ENCODE measurements at places on chromosomes 13 and 19. TPM values are rescaled to one million over a fixed set of nuclear protein-coding genes. Genes with fewer than 3 reads are reported as not detected.
A peak's percentile ranks its signal among the peaks of the same experiment; 100 is the strongest.

PINLYP gene
- total RNA-seq, result 4.6 TPM

PABPC3 gene
- total RNA-seq, result 0.15 TPM

DNA sequence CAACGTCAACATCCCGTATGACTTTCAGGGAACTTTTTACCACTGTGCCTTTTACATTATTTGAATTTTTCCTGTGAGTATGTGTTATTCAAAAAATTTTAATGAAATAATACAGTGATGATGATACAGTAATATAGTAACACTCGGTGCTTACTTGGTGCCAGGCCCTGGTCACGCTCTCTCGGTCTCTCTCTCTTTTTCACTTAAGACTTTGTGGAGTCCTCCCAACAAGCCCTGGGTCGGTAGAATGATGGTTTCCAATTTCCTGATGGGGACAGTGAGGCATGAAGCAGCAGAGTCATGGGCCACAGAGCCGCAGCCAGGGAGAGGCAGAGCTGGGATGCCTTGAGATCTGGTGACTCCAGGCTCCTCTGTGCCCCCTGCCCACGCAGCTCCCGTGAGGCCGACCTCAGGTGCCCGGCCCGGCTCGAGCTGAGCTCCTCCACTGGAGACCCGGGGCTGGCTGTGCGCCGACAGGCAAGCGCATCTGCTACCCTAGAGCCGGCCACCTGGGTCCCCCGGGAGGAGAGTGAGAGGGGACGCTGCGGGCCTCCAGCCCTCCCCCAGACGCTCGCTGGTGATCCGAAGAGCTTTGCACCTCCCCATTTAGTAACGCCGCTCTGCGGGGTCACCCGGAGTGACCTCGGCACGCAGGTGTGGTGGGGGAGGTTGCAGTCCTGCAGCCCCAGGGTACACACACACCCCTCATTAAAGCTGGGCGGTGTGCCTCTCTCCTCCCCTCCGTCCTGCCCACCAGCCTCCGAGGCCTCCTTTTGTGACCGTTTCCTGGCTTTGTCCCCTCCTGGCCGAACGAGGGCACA lies 4.4 kb upstream of the SBK3 start:
- peaks cover 5% of the 10 kb centered on the region for H3K4me1 ChIP-seq
- no peaks in the 10 kb centered on the region for H3K36me3 ChIP-seq
- DNase-seq, result no peak

- H3K4me1 ChIP-seq, result no peaks in the 10 kb centered on the region
- no peaks in the 10 kb centered on the region for H3K27me3 ChIP-seq
- H3K36me3 ChIP-seq, result no peaks in the 10 kb centered on the region
These were observed 87.4 kb downstream of the SLC15A1 start for GRCh38 chr13:98664924-98665637.

DNA sequence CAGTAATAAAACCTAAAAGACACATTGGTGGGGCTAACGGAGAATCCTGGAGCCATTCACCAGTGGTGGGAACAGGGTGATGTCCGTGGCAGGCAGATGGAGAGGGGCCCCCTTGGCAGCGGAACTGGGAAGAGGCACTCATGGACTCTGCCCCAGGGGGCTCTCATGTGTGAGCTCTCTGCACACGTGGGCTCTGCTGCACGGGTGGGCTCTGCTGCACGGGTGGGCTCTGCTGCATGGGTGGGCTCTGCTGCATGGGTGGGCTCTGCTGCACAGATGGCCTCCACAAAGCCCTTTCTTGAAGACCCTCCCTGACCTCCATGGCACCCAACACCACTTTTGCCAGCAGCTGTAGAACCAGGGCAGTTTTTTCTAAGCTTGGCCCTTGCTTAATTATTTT lies 52.3 kb downstream of the PARP4 start:
- H3K27me3 ChIP-seq, result no peaks in the 10 kb centered on the region
- no peaks in the 10 kb centered on the region for H3K4me1 ChIP-seq
- no peak overlapping the region for H3K4me3 ChIP-seq
- DNase-seq, result no peak
- H3K27ac ChIP-seq, result no peak overlapping the region
- no peaks in the 10 kb centered on the region for H3K36me3 ChIP-seq

SGCG gene
- 2.8 TPM for total RNA-seq

- no peak overlapping the region for H3K27ac ChIP-seq
- no peaks in the 10 kb centered on the region for H3K27me3 ChIP-seq
- no peaks in the 10 kb centered on the region for H3K4me1 ChIP-seq
- DNase-seq, result peak; percentile 53
- no peaks in the 10 kb centered on the region for H3K36me3 ChIP-seq
These were observed 7.1 kb downstream of the GPR108 start for GRCh38 chr19:6730153-6730804.

ZNF582 gene
- 14.1 TPM for total RNA-seq

DNA sequence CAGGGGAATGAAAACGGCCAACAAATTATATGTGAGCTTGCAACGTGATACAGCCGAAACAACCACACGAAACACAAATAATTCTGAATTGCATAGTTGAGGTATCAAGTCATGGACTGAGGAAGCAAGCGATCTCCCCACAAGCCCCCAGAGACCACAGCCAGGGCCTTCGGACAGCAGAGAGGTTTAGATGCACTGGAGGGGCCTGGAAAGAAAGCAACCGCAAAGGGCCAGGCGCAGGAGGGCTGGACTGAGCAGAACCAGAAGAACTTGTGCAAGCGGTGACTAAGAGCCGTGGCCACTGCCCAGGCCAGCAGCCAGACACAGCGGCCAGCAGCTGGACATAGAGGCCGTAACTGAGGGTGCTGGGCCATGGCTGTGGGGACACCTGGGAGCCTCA lies 131.4 kb downstream of the TNFRSF19 start:
- no peak overlapping the region for H3K4me3 ChIP-seq
- H3K4me1 ChIP-seq, result no peaks in the 10 kb centered on the region
- DNase-seq, result peak; percentile 90

- DNase-seq, result no peak
- H3K4me1 ChIP-seq, result no peaks in the 10 kb centered on the region
- H3K27ac ChIP-seq, result no peak overlapping the region
- no peaks in the 10 kb centered on the region for H3K27me3 ChIP-seq
- H3K36me3 ChIP-seq, result no peaks in the 10 kb centered on the region
These were observed 550.7 kb downstream of the KCTD12 start for GRCh38 chr13:76335463-76335862.

- H3K27ac ChIP-seq, result no peak overlapping the region
- no peaks in the 10 kb centered on the region for H3K4me1 ChIP-seq
- no peak for DNase-seq
- H3K27me3 ChIP-seq, result no peaks in the 10 kb centered on the region
These were observed 358.7 kb downstream of the IRS2 start for GRCh38 chr13:109427695-109428094.

- no peaks in the 10 kb centered on the region for H3K36me3 ChIP-seq
- no peaks in the 10 kb centered on the region for H3K4me1 ChIP-seq
- no peaks in the 10 kb centered on the region for H3K27me3 ChIP-seq
- H3K4me3 ChIP-seq, result no peak overlapping the region
- DNase-seq, result no peak
These were observed 27.0 kb downstream of the PEG3 start for GRCh38 chr19:56813531-56813930.

GRCh38 chr19:51467864-51468544 lies 9.8 kb upstream of the SIGLEC8 start:
- no peak overlapping the region for H3K4me3 ChIP-seq
- H3K36me3 ChIP-seq, result no peaks in the 10 kb centered on the region
- H3K27me3 ChIP-seq, result no peaks in the 10 kb centered on the region
- H3K4me1 ChIP-seq, result no peaks in the 10 kb centered on the region

- H3K27ac ChIP-seq, result no peak overlapping the region
These were observed 60.5 kb upstream of the KCTD15 start for GRCh38 chr19:33736158-33736557.

GRCh38 chr13:48072304-48072703 lies 22.6 kb downstream of the MED4 start:
- no peak overlapping the region for H3K4me3 ChIP-seq
- no peak for DNase-seq
- no peaks in the 10 kb centered on the region for H3K4me1 ChIP-seq
- no peaks in the 10 kb centered on the region for H3K27me3 ChIP-seq
- no peak overlapping the region for H3K27ac ChIP-seq

- H3K4me1 ChIP-seq, result peaks cover 4% of the 10 kb centered on the region
- DNase-seq, result no peak
- H3K27me3 ChIP-seq, result peaks cover 2% of the 10 kb centered on the region
- H3K36me3 ChIP-seq, result no peaks in the 10 kb centered on the region
- H3K27ac ChIP-seq, result no peak overlapping the region
- no peak overlapping the region for H3K4me3 ChIP-seq
These were observed 3.0 kb downstream of the ATP1A3 start for GRCh38 chr19:41991025-41991424.

DNA sequence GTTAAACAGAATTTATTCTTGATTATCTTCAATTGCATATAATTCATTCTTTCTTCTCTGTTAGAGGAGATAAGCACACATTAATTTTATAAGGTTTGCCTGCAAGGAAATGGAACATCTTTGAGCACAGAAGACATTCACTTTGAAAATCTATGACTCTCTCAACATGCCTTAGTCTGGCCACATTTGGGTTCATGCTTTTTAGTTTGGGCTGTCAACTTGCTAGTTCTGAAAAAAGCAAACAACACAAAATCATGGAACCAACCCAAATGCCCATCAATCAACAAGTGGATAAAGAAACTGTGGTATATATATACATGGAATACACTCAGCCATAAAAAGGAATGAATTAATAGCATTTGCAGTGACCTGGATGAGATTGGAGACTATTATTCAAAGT lies 71.5 kb downstream of the CYSLTR2 start:
- H3K27me3 ChIP-seq, result no peaks in the 10 kb centered on the region
- H3K4me3 ChIP-seq, result no peak overlapping the region
- no peaks in the 10 kb centered on the region for H3K36me3 ChIP-seq
- H3K27ac ChIP-seq, result no peak overlapping the region
- no peak for DNase-seq

DNA sequence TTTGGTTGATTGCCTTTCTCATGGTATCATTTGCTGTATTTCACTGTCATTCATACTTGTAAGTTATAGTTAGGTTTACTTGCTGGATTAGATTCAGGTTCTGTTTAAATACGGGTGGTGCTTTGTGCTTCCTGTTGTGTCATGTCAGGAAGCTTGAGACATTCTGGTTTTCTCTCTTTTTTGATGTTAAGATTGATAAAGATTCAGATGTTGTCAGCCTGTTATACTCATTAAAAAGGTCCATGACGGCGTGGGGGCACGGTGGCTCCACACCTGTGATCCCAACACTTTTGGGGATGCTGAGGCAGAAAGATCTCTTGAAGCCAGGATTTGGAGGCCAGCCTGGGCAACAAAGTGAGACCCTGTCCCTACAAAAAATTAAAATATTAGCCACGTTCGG lies 45.7 kb downstream of the NAA16 start:
- H3K4me3 ChIP-seq, result no peak overlapping the region
- no peak overlapping the region for H3K27ac ChIP-seq
- no peaks in the 10 kb centered on the region for H3K4me1 ChIP-seq
- no peak for DNase-seq

DNA sequence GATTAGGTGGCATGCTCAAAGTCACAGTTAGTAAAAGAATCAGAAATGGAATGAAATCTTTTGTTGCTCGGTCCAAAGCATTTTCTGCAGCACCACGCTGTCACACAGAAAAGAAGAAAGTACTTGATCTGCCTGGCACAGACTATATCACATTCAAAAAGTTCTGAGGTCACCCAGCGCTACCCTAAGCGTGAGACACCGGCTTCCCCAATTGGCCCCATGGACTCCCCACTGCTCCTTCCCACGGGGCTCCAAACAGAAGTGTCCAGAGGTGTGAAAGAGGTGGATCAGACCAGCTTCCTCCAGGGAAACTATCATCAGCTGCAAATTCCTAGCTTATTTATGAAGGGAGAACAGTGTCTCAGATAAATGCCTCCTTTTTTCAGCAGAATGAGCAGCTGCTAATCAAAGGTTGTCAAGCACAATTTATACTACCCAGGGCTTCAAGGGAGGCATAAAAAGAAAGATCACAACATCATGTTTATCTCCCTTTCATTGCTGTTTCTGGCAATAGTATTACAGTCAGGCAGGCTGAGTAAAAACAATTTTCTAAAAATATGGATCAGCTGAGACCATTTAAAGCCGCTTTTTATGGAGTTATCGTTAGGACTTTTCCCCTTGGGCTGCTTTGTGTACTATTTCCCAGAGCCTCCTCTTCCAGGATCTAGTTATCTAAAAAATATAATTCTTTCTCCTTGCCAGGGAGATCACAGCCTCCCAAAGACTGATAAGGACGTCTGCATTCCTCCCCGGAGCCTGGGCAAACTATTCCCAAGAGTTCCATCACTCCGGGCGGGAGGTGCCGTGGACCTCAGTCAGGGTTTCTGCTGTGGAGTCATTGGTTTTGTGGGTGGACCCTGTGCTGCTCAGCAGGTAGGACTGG lies 208.0 kb downstream of the LHFPL6 start:
- H3K36me3 ChIP-seq, result no peaks in the 10 kb centered on the region
- H3K4me1 ChIP-seq, result no peaks in the 10 kb centered on the region
- H3K27ac ChIP-seq, result peak overlapping the region; percentile 66
- DNase-seq, result no peak
- H3K27me3 ChIP-seq, result no peaks in the 10 kb centered on the region
- H3K4me3 ChIP-seq, result no peak overlapping the region

DNA sequence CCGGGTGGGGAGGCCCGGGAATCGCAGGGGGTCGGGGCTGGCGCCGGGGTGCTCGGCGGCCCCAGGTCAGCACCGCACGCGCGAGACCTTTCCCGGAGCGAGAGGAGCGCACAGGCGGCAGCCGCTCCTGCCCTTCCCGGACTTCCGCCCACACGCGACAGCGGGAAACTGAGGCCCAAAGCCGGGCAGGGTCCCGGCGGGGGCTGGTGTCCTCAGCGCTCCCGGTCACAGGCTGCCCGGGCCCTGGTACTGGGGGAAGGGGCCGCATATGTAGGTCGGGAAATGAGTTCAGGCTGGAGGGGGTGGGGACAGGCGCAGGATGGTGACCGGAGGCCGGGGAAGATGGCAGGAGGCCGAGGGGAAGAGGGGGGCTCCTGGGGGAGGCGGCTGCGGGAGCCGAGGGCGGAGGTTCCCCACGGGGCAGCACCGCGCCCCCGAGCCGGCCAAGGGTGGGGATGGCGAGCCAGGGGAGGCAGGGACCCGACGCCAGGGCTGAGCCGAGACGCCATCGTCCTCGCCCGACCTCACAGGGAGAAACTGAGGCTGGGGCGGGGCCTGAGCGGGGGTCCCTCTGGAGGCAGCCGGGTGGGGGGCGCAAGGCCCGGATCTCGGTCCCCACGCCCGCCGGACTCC lies 662 bp downstream of the CBARP start:
- peak overlapping the region; percentile 97 for H3K27ac ChIP-seq
- peak; percentile 61 for DNase-seq
- H3K4me1 ChIP-seq, result no peaks in the 10 kb centered on the region
- no peaks in the 10 kb centered on the region for H3K36me3 ChIP-seq
- no peaks in the 10 kb centered on the region for H3K27me3 ChIP-seq
- peak overlapping the region; percentile 49 for H3K4me3 ChIP-seq

- peak overlapping the region; percentile 76 for H3K27ac ChIP-seq
- no peaks in the 10 kb centered on the region for H3K36me3 ChIP-seq
- H3K4me3 ChIP-seq, result no peak overlapping the region
- H3K4me1 ChIP-seq, result no peaks in the 10 kb centered on the region
- no peaks in the 10 kb centered on the region for H3K27me3 ChIP-seq
These were observed 72.6 kb upstream of the SERTM1 start for GRCh38 chr13:36601186-36601585.

DNA sequence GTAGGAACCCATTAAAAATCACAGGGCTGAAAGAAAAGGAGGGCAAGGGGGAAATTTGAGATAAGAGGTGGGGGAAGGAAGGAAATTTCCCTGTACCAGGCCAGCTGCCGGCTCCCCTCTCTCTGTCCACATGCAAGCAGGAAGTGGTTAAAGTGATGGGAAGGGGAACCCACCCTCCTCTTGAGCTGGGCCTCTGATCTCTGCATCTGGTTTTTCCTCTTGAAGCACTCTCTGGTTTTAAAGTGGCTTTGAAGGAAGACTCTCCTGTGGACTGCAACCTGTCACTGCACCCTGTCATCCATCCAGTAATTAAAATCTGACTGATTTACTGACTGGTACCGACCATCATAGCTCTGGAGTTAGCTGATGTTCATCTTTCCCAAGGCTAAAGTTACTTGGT lies 239.6 kb downstream of the TSHZ3 start:
- H3K4me1 ChIP-seq, result no peaks in the 10 kb centered on the region
- no peak overlapping the region for H3K4me3 ChIP-seq
- no peaks in the 10 kb centered on the region for H3K36me3 ChIP-seq
